ENCODE measurements at places on chromosomes 13 and 19. TPM values are rescaled to one million over a fixed set of nuclear protein-coding genes. Genes with fewer than 3 reads are reported as not detected.

Gene TPTE2
- total RNA-seq, result not detected

Gene FXYD7
- total RNA-seq, result not detected

Gene UBL5
- total RNA-seq, result 541 TPM

Gene GNG7
- total RNA-seq, result not detected

GRCh38 chr13:30830638-30830965 is 75.5 kb upstream of the MEDAG start:
- no peak for DNase-seq

Gene DLEU7
- not detected for total RNA-seq

DNA sequence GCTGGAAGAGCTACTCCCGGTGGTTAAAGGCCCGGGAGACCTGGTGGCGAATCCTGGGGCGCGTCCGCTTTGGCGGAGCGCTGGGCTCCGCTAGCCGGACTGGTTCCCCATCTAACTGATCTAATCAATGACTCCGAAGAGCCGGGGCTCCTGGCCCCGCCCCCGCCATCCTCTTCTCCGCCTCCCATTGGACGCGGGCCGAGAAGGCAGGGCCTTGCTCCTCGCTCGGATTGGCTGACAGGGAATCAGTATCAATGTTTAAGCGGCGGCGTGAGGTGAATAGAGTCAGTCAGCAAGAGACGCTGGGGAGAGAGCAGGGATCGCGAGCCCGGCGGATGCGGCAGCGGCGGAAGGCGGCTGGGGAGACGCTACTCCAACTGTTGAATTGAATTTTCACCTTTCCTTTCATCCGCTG is 1.7 kb upstream of the PCDH17 start:
- no peak for DNase-seq

DNA sequence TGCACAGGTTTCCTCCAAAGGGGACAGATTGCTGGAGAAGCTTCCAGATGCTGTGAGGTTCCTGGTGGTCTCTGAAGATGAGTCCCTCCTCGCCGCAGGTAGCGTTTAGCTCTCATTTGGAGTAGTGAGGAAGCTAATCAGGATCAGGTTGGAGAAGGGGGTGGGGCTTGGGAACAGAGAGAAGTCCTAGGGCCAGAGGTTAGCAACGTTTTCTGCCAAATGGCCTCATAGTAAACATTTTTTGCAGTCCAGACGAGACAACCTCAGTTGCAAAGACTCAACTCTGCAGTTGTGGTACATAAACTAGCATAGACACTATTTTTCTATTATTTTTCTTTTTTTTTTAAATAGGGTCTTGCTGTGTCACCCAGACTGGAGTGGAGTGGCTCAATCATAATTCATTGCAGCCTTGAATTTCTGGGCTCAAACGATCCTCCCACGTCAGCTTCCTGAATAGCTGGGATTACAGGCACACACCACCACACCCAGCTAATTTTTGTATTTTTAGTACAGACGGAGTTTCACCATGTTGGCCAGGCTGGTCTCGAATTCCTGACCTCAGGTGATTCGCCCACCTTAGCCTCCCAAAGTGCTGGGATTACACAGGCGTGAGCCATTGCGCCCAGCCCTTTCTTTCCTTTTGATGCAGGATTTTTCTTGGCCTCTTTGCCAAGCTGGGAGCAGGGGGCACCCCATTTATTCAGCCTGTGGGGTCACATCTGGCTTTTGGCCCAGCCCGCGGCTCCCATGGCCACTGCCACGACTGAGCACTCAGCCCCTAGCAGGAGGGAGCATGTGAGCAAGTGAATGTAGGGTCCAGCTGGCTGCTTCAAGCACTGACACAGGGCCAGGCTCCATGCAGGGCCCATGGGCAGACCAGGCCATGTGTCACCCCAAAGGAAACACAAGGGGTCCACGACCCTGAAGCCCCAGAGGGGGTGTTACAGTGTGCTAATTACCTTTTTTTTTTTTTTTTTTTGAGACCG is 34.4 kb upstream of the SIN3B start:
- no peak for DNase-seq

Gene KLK3
- not detected for total RNA-seq

Gene ALOX5AP
- total RNA-seq, result 1.6 TPM
